ENCODE measurements at places on chromosomes 12 and 14.

- no peak for DNase-seq
These were observed 45.9 kb downstream of the NOC4L start for GRCh38 chr12:132190012-132190755.

GRCh38 chr12:33184161-33184560 is 255.5 kb downstream of the SYT10 start:
- no peak for DNase-seq

DNA sequence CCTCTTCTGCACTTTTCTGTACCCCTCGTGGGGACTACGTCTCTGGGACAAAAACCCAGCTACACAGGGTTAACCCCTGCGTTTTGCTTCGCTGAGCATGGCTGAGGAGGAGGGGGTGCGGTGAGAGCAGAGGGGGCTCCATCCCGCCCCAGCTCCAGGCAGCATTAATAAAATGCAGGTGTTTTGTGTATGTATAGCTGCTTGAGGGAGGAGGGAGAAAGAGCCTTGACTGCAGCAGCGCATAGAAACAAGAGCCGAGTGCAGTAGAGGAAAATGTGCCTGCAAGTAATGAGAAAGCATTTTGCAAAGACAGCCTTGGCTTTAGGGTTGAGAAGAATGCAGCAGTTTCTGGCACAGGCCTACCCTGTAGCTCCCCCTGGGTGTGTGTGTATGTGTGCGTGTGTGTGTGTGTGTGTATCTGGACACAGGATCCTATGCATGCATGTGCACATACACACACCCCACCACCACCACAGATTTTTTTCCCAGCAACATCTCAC is 103.9 kb downstream of the ZFP36L1 start:
- peak; percentile 31 for DNase-seq

DNA sequence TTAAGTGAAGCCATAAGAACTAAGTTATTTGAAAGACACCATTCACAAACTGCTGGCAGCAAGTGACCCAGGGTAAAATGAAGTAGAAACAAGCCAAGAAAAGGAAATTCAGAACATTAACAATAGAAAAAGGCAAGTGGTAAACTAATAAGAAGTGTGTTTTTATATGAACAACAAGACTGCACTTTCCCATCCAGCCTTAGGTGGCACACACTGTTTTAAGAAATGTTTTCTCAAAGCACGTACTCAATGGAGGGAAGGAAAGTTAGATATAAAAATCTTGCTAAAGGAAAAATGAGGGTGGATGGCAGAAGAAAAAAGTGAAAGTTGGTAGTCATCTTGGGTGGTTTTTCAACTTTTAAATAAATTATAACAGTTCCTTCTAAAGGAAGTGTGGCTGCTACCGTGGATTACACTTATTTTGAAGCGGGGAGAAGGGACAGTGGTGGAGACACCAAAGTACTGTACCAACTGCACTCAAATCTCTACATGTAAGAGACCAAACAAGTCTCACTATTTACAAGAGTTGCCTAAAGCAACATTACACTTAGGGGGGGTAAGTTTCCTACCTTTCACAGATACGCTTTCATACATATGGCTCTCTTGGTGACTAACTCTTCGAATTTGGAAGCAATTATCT is 58.8 kb downstream of the SEL1L start:
- no peak for DNase-seq

GRCh38 chr12:105783983-105784947 is 354.5 kb downstream of the NUAK1 start:
- no peak for DNase-seq

- no peak for DNase-seq
These were observed 9.6 kb downstream of the ACADS start for GRCh38 chr12:120735181-120735580.

DNA sequence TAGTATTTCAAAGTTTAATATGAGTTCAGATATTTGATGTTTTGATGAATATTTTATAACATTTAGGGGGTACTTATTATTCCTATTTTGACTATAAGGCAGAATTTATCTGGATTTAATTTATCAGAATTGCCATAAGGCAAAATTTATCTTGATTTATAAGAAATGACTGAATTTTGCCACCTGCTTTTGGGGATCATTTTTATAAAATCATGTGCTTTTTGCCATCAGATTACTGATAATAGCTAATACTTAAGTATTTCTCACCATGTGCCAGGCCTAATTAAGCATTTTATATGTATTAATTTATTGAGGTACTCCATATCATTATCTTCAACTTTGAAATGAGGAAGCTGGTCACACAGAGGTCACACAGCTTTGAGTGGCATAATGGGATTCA is 423.7 kb downstream of the PRKD1 start:
- DNase-seq, result no peak

- no peak for DNase-seq
These were observed 17.4 kb downstream of the PPP1CC start for GRCh38 chr12:110725267-110725666.

DNA sequence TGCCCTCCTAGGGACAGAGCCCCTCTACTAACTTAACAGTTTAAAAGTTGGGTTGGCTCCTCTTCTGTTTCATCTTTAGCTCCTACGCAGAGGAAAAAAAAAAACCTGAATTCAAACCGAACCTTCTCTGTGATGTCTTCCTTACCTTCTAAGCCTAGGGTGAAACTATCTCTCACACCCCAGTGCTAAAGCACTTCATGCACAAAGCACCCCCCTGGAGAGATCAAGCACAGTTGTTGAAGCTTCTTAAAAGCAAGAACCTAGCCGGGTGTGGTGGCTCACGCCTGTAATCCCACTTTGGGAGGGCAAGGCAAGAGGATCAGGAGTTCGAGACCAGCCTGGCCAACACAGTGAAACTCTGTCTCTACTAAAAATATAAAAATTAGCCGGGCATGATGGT is 37.6 kb downstream of the CORO1C start:
- no peak for DNase-seq

GRCh38 chr14:106490442-106490841 is 964.1 kb downstream of the TMEM121 start:
- no peak for DNase-seq

GRCh38 chr12:116813271-116814041 is 67.8 kb downstream of the HRK start:
- no peak for DNase-seq
